ENCODE measurements at places on chromosomes 12 and 14.

- peak; percentile 14 for DNase-seq
Observed at GRCh38 chr14:62189698-62190097, 427.5 kb downstream of the SNAPC1 start.

DNA sequence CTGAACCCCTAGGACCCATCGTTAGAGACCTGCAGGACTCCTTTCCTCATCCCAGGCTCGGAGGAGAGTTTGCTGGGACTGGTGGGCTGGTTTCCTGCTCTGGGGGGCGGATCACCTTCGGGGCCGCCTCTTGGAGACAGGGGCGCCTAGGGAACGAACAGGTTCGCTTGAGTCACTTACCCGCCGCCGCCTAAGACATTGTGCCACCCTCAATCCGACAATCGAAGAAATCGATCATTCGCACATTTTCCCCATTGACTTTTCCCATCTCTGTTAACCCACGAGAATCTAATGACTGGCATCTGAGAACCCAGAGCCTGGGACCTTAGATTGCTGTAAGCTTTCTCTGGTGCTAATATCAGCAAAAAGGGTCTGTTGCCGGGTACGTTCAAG is 322 bp downstream of the SLC39A9 start:
- DNase-seq, result no peak

- no peak for DNase-seq
Observed at GRCh38 chr14:92613008-92613658, 99.6 kb downstream of the RIN3 start.

GRCh38 chr12:121005346-121005815 is 10.9 kb downstream of the C12orf43 start:
- no peak for DNase-seq

DNA sequence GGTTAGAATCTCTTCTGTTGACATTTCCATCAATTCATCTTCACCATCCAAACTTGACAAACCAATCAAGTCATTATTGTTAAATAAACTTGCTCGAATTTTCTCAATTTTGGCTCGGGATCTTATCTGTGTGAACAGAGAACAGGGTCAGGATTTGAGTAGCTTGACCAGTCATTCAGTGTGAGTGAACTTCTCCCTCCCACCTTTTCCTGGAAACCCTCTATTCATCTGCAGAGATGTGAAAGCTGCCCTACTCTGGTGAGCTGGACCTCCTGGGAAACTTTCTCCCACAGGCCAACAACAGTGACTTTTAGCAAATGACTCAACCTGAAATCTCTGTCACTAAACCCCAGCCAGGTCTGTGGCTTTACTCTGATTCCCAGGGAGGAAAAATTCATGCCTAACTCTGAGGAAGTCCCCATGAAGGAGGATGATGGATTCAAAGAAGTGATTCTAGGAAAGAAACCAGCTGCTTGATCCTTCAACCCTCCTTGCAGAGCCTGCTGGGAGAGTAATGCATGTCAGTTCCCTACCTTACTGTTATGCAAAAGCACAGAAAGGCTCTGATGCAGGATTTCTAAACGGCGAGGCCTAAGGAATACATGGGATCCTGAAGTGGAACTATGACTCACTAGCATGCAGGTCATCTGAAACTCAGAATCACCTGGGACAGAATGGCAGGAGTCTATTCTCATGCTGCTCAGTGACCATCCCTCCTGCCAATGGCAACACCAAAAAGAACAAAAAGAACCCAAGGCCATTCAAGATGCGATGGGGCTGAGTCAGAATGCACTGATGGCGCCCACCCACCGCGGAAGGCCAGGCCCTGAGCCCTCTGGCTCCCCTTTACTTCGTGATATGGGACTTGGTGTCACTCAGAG is 58.0 kb downstream of the TRAFD1 start:
- DNase-seq, result no peak

DNA sequence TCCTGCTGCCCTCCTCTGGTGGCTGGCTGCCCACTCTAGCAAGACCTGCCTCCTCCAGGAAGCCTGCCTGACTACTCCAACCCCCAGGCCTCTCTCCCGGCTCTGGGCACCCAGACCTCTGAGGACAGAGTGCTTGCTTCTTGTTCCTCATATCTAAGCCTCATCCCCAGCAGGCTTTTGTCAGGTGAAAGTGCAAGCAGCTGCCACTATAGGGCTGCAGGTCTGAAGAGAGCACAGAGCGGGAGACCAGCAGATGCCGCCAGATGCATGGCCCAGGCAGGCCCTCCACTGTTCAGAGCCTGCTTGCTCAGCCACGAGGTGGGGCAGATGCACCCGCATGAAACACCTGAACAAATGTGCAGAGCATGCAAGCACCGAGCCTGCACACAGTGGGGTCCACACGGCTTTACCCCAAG is 73.0 kb downstream of the SERPINA3 start:
- DNase-seq, result no peak

GRCh38 chr12:121811434-121812319 is 7.9 kb downstream of the SETD1B start:
- peak; percentile 27 for DNase-seq

DNA sequence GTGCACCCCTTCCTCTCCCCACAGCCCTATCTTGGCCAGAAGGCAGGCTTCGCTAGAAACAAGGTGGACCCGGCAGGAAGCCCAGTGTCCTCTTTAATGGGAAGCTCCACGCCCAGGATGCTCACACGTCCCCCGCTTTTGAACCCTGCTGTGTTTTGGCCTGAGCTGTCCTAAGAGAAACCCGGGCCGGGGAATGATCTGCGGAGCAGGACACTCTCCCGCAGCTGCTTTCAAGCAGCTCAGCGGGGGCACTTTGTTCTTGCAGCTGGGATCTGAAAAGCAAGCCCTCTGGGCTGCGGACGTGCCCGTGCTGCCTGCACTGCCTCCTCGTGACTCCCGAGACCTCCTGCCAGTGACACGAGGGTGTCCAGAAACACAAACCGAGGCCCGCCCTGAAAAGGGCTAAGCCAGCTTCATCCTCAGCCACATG is 30.0 kb downstream of the SCARB1 start:
- no peak for DNase-seq

GRCh38 chr12:47751561-47751960 is 7.1 kb downstream of the RAPGEF3 start:
- no peak for DNase-seq

DNA sequence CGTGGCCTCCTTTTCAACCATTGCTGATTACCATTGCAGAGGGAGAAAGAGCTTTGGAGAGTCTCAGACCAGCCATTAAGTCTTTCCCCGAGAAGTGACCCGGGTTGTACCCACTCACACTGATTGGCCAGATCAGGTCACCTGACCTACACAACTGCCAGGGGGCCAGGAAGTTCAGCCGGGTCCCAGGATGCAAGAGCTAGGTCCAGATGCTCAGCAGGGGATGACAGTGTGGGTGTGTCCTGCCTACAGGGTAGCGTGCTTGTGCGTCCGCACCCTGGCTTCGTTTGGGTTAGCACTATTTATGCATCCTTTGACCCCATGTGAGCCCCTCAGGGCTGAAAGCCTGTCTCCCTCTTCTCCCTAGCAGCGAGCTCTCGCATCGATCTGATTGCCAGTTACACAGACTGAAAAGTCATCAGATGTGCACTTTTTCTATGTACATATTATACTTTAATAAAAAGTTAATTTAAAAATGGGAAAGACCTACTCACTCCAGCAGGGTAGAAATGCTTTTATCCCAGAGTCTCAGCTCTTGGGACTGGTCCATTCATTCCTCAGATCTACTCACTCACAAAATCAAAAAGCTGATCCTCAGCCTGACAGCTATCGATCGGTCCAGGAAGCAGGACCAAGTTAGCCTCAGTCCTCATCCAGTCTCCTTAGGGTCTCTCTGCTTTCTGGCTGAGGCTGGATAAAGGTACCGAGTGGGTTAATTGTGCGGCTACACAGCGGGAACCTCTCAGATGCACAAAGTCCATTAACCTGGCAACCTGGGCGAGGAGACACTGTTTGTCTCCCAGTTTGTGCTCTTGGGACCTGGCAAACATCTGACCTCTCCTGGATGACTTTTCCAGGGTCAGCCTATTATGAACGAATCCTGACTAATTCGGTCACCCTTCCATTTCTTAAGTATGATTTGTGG is 68.0 kb downstream of the SERPINA3 start:
- no peak for DNase-seq

DNA sequence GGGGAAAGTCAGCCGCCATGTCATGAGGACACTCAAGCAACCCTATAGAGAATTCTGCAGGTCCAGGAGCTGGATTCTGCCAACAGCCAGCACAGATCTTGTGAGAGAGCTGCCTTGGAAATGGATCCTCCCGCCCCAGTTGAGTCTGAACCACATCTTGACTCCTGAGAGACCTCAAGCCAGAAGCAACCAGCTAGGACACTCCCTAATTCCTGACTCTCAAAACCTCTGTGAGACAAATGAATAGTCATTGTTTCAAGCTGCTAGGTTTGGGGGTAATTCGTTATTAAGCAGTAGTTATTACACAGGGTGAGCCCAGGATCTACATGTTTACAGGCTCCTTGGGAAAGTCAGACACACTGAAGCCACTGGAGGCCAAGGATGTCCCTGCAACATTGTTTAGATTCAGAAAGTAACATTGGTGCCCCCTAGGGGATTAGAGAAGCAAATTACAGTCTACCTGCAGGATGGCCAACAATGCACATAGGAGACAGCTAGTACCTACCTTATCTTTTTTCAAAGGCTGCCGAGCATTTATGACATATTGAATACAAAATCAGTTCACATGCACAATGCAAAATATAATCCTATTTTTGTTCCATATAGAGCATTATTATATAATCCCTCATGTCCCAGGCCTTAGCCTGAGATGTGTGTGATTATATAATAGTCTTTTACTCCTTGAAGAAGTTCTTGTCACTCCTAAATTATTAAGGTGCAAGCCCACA is 57.9 kb upstream of the FICD start:
- DNase-seq, result peak; percentile 46

- no peak for DNase-seq
Observed at GRCh38 chr12:9999016-9999415, at the start of gene CLEC1B. CLEC1B (minus strand) TSS chr12:9999121; CDS start chr12:9999100, 21 bp downstream.

- DNase-seq, result no peak
Observed at GRCh38 chr14:105939810-105940508, 413.6 kb downstream of the TMEM121 start.

DNA sequence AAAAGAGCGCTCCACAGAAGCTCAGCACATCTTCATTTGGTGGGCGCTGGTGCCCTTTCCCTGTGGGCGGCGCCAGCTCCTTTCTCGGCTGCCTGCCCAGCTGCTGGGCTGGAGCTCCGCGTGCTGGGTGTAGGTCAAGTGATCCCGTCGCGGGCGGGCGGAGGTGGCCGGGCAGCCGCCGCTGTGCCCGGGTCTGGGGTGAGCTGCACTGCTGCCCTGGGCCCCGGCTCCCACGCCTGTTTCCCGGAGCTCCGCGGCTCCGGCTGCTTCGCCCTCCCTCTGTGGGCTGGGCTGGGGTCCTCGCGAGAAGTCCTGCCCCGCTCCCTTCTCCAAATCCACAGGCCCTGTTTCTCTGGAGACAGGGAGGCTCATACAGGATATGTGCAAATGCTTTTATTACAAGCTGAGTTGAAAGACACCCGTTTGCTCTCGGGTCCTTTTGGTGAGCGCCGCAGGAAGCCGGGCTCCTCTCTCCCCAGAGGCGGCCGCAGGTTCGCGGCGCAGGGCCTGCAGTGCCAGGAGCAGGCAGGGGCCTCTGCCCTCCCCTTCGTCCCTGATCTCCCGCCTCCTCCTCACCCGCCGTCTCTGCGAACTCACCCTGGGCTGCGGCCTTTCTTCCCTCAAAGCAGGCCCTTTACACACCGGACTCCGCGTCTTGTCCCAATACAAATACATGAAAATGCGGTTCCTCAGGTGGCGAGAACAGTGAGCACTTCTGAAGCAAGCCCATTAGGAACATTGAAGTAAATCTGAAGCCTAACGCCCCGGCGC is 67.8 kb upstream of the CAPRIN2 start:
- DNase-seq, result peak; percentile 20

DNA sequence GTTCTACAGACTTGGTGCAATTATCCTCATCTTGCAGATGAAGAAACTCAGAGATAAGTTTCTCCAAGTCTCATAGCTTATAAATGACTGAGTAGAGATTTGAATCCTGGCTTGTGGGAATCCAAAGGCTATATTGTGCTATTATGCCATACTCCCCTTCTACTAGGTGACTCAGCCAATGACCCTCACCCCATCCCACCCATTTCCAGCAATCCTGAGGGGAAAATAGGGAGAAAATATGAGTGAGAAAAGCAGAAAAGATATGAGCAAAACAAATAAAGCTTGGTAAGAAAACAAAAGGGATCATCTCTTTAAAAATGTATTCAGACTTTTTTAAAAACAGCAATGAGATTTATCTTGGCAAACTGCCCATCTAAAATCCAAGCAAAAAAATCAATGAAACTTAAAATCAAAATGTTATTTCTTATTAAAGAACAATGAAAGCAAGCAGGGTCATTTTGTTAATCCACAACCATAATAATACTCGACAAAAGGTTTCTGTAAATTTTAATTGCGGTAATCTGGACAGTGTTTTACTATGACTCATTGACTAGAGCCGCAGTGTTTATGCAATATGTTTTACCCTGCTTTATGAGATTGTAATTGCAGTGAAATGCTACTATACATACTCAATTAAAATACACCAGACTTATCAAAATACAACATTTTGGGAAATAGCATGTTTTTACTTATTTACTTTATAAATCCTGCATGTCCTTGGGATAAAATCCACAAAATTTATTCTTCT is 13.1 kb upstream of the LGR5 start:
- DNase-seq, result no peak

DNA sequence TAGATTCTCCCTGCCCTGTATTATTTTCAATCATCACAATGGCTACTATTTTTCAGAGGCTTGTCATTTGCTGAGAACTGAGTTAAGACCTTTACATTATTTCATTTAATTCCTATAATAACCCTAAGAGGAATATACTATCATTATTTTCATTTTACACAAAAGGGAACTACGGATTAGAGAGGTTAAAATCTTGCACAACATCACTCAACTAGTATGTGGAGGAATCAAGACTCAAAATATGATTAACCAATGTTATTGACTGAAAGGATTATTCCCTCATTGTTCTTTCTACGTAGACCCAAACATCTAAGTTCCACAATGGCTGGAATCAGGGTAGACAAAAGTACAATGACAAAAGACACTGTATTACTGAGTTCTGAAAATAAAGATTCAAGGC is 45.0 kb downstream of the GPR65 start:
- DNase-seq, result no peak

GRCh38 chr12:120110550-120111501 is 5.7 kb downstream of the RAB35 start:
- DNase-seq, result no peak

GRCh38 chr12:93524386-93525133 is 47.9 kb upstream of the SOCS2 start:
- no peak for DNase-seq

- DNase-seq, result no peak
Observed at GRCh38 chr14:88841741-88842140, 17.3 kb downstream of the TTC8 start.
